ENCODE measurements at places on chromosomes 3 and 15. TPM values are rescaled to one million over a fixed set of nuclear protein-coding genes. Genes with fewer than 3 reads are reported as not detected.

Gene SLC12A8
- 2.7 TPM for total RNA-seq

Gene GOLGA8T
- total RNA-seq, result 0.16 TPM

- no peak for DNase-seq
Observed at GRCh38 chr3:180934638-180935037, 22.2 kb downstream of the FXR1 start.

- DNase-seq, result no peak
Observed at GRCh38 chr3:139318431-139318816, 25.4 kb upstream of the MRPS22 start.

DNA sequence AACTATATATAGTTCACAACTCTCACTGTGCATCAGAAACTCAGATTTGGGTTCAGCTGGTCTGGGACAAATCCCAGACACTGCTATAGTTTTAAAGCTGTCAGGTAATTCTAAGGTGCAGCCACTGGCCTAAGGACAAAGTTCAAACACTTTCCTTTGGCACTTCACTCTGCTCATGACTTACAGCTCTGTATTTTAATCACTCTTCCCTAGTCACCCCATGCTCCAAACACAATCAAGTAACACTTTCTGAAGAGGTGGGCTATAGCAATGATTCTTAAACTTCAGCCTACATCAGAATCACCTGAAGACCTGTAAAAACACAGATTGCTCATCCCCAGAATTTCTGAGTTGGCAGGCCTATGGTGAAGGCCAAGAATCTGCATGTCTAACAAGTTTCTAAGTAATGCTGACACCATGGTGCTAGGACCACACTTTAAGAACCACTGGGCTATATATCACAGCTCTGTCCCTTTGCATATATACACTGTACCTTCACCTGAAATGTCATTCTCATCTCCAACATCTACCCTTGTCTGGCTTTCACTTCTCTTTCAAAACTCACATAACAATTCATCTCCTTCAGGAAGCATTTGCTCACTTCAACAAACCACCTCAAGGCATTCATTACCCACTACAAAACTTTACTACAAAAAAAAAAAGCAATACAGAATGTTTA, 21.4 kb downstream of the STAG1 start:
- no peak for DNase-seq

Gene HDGFL3
- 149 TPM for total RNA-seq

Gene MCTP2
- 0.62 TPM for total RNA-seq

DNA sequence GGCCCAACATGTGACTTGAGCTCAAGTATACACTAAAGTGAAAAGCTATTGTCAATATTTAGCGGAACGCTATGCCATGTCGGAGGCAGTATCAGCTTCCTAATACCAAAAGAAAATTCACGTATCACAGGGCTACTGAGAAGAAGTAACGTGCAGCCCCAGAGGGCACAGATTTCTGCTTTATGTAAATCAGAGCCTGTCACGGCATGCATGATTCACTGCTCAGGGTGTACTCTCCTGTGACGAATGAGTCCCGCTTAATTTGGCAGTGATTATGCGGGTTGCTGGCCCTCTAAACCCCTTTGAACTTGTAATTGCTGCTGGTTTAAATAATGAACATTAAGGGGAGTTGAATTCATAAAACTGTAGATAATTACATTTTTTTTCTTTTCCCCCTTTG, 85.3 kb downstream of the MEIS2 start:
- DNase-seq, result peak; percentile 20

DNA sequence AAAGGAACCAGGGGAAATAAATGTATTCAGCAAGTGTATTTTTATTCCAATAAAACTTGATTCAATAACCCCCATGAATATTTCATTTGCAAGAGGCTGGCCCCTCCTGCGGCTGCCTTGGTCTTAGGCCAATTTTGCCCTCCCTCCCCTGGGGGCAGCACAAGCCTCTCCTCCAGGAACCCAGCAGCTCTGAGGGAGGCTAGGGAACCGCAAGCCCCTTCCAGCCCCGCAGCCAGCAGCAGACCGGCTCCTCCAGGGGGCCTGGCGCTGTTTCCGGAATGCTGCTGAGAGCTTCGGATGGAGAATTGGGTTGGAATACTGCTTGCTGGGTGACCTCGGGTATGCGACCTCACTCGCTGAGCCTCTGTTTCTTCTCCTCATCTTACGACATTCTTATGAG, 150.1 kb downstream of the RAB11A start:
- DNase-seq, result no peak

DNA sequence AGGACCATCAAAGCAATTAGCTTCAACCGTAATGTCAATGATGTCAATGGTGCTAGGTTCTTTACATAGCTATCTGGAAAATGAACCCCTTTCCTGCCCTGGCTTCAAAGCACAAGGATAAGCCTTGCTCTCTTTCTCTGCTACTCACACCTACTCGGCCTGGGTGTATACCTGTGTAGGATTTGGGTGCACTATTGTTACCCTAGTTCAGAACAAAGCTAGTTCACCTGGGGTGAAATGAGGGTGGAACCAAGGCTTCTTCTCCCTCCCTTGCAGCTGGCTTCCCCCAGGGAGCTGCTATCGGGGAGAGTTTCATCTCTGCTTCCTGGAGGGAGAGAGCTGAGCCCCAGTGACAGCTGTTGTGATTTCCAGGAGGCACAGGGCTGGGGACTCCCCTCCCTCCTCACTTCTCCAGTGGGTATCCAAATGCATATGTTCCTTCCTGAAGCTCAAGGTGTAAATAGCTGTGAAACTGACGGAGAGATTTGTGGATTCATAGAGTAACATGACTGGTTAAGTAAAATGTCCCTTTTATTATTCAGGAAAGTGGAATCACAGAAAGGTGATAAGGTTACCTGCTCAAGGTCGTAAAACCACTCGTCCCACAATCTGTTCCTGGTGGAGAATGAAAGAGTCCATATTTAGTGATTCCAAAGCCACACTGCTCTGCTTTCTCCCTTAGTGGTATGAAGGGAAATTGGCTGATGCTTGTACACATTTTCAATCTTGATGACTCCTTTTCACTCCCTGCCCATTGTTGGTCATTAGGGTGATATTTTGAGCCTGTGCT, 11.8 kb upstream of the C3orf70 start:
- DNase-seq, result no peak

Gene NTRK3
- total RNA-seq, result 52.3 TPM

Gene EIF4A2
- total RNA-seq, result 1,423 TPM

DNA sequence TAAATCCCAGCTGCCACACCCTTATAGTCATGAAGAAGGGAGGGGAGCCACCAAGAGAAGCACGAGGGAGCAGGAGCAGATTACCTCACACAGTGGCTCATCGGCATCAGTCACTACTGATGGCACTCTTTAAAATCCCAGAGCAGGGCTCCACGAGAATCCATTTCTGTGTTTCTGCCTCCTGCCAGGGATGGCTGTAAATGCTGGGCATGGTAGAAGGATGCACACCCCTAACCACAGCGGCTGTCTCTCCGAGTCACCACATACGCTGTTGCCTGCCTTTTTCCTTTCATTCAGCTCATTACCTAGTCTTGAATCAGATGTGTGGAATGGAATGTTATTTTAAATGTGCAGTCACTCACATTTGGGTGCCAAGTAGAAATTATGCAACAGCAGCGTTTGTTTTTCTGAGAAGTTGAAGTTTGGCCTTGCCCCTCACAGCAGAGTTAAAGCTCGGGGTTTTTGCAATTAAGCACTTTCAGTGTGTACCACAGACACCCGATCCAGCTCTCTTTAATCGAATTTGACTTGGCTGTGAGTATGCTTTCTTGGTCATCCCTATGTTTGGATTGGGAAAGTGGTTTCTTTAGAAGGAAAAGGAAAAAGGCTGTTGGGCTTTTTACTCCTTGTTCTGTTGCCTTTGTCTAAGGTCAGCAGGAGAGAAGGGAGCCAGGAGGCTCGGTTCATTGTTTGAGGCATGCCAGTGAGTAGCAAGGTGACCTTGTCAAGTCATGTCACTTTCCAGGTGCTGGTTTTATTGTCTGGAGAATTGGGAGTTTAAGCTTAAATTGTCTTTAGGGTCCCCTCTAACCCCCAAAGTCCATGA, 284.2 kb upstream of the TPM1 start:
- DNase-seq, result no peak

Gene KNG1
- total RNA-seq, result not detected

Gene SKOR1
- 0.16 TPM for total RNA-seq

Gene AGBL1
- 0.47 TPM for total RNA-seq

DNA sequence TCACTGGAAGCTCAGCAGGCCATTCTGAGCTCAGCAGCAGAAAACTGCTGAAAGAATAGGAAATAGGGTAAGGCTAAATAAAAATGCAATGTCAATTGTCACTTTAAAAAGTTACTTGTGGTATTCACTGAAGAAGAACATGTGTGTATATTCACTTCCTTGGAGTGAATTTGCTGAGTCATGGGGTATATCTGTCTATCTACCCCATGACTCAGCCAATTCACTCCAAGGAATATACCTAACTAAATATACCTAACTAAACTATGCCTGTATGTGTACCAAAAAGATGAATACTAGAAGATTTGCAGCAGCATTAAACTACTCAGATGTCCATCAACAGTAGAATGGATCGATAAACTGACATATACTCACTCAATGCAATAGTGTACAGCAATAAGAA, 69.5 kb upstream of the KCNAB1 start:
- no peak for DNase-seq

- DNase-seq, result no peak
Observed at GRCh38 chr3:44301746-44302145, 36.8 kb upstream of the TCAIM start.

Gene CAMP
- not detected for total RNA-seq

DNA sequence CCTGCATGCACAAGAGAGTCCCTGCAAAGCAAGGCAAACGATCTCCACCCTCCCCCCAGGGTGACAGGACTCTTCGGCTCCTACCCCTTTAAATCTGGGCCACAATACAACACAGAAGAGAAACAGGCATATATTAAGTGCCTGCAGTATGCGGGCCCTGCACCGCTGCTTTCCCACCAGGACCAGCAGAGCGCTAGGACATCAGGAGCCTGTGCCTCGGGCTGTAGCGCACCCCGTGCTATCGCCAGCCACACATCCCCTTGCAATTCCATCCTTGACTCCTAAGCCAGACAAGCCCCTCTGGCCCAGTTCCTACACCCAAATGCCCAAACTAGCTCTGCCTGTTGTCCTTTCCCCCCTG, 4.1 kb downstream of the GALNT15 start:
- no peak for DNase-seq

DNA sequence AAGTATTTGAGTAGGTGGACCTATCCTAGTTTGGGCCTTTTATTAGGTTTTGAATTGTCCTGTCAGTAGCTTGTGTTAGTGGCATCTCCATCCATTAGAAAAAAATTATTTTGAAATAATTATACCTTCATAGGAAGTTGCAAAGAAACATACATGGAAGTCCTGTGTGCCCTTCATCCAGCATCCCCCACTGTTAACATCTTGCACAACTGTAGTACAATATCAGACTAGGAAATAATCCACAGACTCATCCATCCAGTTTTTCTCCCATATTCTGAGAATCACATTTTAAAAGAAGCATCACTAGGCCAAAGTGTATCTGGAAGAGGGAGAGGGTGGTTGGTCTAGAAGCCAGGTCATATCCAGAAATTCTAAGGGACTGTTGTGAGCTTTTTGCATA, 155.5 kb upstream of the ROPN1 start:
- no peak for DNase-seq

Gene FHIT
- 3.6 TPM for total RNA-seq

DNA sequence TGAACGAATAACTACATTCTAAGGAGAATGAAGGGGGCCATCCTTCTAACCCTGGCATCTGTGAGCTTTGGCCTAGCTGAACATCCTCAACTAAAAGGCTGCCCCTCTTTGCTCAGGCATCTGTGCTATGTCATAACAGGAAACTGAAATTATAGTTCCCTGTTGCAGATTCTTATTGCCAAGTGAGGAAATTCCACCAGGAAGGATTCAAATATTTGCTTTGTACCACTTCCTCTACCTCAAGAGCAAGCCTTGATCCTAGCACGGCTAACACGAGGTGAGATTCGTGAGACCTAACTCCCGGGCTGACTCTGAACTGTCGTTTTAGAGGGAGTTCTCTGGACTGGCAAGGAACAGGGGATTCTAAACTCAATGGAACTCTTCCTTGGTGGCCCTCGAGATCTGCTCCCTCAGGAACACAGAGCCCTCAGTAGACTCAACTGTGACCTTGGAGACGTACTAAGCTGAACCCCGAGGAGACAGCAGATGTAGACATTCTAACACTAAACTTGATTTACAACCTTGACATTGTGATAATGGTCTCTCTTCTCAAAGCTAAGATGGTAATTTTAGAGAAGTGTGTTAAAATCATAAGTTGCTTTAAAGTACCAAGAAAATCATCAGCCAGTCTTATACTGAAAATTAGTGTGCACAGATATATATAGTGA, 4.2 kb downstream of the SPG21 start:
- no peak for DNase-seq

DNA sequence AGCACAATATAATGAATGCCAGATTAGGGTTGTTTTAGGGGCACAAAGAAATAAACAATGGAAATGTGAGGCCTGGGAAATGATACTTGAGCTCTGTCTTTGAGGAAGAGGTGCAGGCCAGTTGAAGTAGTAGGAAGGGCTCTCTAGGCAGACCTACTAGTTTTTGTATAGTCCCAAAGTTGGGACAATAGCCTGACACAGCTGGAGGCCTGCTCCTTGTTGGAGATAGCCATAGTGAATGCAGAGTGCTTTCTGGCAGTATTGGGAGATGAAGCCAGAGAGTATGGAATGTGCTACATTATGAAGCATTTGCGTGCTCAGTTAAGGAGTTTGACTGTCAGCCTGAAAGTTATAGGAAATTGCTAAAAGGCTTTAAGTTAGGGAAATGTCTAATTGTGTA, 251.2 kb upstream of the ZPLD1 start:
- no peak for DNase-seq

DNA sequence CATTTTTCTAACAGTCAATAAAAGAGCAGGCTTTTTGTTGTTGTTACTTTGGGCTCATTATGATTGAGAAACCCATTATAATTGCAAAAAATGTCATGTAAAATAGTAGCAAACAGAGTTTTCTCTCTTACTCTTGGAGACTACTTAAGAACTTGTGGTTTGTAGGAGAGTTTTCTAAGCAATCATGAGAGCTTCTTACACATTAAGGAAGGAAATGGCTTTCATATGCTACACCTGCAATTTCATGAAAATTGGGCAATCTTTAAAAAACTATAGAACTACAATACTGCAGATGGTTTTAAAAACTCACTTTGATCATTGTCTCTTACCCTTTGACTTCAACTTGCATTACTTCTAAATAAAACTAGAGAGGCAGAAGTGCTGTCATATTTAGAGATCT, 701.8 kb downstream of the ZPLD1 start:
- no peak for DNase-seq

All from occipital lobe (tissue), 3 donors.